ENCODE measurements at places on chromosomes 7 and 10.

- DNase-seq = no peak
These were observed 11.6 kb downstream of the CDNF start for GRCh38 chr10:14826076-14826829.

GRCh38 chr7:91411060-91411459 lies 146.8 kb downstream of the FZD1 start:
- no peak for DNase-seq

- no peak for DNase-seq
These were observed 25.1 kb downstream of the CUL1 start for GRCh38 chr7:148723846-148724245.

- DNase-seq = peak; percentile 93
These were observed at the start of gene MNX1 for GRCh38 chr7:157010588-157011332. Gene MNX1 (minus strand): TSS chr7:157010663. CDS start chr7:157010350, 313 bp downstream.

- DNase-seq = no peak
These were observed 7.3 kb downstream of the AGFG2 start for GRCh38 chr7:100546129-100546925.

DNA sequence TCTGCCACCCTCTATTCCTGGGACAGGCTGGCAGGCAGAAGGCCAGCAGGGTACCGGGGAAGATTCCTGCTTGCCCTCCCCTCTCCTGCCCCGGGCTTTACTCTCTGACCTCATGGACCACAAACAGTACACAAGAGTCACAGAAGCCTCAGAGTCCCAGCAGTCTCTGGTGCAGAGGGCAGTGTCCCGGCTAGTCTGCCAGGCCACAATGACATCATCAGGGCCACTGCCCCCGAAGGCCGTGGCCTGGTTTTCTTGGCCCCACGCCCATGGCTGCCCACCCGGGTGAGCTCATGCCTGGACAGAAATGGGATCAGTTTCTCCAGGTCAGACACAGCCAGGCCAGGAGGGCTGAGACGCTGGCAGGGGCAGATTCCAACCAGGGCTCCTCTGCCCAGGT lies 91.9 kb downstream of the MYL10 start:
- no peak for DNase-seq

DNA sequence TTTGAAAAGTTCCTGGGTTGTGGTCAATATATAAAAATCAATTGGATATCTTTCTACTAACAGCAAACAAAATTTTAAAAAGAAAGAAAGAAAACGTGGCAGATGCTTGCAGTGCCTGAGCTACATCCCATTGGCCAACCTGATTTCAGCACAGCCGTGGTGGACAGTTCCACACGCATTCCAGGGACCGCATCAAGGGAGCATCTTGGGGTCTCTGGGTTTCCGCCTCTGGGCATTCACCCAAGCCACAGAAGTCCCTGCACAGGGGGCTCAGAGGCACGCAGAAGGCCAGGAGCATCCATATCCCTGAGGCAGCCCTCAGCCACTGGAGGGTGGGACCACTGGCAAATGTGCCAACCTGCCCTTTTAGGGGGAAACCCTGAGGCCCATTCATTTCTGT lies 254.5 kb upstream of the RNF32 start:
- DNase-seq = no peak

- no peak for DNase-seq
These were observed 243.1 kb upstream of the AOAH start for GRCh38 chr7:36967387-36967786.

DNA sequence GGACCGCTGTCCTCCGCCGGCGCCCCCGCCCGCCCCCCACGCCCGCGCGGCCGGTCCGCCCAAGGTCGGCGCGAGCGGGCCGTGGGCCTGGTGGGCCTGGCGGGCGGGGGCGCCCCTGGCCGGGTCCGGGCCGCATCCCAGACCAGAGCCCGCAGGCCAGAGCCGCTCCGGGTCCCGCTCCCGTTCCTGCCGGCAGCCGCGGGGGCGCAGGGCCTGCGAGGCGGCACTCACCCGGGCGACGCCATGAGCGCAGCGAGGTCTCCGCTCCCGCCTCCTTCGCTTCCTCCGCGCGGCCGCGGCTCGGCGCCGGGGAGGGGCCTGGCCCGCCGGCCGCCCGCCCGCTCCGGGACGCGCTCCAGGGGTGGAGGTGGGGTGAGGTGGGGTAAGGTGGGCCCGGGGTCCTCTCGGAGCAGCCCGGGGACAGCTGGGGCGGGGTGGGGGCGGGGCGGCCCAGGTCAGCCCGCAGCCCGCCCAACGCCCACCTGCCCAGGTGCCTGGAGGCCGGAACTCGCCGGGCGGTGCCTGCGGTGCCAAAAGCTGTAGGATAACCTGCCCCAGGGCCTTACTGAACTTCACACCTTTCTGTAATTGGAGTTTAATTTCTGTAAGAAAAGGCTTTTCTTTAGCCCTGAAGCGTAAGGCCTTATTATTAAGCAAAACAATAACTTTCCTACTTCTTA lies at the start of gene URGCP:
TSS of gene URGCP (minus strand) at position 266 of the 680 bp plus-strand sequence. CDS start at position 245, 21 bp downstream.
- no peak for DNase-seq

GRCh38 chr7:139482662-139483466 lies 609 bp downstream of the KLRG2 start:
- no peak for DNase-seq

DNA sequence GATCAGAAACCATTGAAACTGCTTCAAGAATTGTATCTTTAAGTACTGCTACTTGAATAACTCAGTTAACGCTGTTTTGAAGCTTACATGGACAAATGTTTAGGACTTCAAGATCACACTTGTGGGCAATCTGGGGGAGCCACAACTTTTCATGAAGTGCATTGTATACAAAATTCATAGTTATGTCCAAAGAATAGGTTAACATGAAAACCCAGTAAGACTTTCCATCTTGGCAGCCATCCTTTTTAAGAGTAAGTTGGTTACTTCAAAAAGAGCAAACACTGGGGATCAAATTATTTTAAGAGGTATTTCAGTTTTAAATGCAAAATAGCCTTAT lies 14.7 kb downstream of the HNRNPA2B1 start:
- no peak for DNase-seq

- no peak for DNase-seq
These were observed 24.8 kb downstream of the ARHGAP19 start for GRCh38 chr10:97267671-97268070.

GRCh38 chr10:88991161-88991898 lies 732 bp downstream of the FAS start:
- no peak for DNase-seq

DNA sequence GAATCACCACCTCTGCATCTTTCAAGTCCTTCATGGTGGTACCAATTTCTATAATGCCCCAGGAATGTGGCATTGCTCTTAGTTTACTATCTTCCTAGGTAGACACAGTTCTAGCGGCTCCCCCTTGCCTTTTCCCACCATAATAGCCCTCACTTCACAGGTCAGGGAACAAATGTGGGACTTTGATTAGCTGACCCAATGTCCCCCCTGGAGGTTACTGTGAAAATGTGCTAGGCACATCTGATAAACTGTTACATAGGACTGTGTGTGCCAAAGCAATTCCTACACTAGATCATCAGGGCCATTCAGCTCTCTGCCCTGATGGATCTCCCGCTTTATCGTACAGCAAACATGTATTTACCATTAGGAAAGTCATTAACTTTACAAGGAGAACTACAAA lies 94.0 kb downstream of the TWIST1 start:
- no peak for DNase-seq

GRCh38 chr7:101782896-101783295 lies 34.5 kb upstream of the CUX1 start:
- no peak for DNase-seq

- no peak for DNase-seq
These were observed 31.8 kb upstream of the SFTPD start for GRCh38 chr10:79980711-79981110.

DNA sequence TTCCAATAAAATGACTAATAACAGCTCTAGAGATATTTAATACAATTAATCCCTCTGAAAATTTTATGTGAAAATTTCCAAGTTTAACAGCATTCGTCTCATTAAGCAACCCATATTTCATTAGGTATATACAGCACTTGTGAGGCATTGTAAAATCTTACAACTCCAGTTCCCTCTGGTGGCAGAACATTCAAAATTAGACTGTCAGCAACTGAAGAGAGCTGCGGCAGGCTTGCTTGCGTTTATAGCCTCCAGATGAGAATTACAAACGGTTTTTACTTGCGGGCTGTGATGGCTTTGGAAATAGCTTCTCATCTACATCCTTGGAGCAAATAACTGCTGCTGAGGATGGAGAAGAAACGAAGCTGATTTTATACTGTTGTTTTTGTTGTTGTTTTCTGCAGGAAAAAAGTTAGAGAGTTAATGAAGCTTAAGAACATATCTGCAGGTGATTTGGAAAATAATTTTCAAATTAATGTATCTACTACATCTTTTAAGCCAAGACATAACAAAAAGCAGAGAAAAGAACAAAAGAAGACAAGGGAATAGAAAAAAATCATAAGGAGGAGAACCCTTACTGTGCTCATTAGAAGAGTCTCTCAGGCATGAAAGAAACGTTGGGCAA lies 171.3 kb downstream of the MAGI2 start:
- DNase-seq = peak; percentile 8

- no peak for DNase-seq
These were observed 33.1 kb downstream of the ADD3 start for GRCh38 chr10:110040767-110041478.

DNA sequence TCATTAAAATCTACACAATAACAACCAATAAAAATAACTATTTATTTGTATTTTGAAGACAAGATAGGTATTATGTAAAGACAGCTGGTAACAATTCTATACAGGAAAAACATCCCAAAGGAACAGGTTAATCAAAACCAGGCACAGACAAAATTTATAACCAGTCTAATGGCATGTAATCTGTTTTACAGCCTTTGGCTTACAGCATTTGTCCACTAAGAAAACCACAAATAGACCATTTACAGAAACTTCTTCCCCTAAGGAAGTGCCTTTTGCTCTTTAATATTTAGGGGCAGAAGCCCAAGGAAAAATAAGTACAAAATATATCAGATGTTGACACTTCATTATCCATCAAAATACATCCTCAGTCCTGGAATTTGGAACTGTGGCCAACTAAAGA lies 65.0 kb downstream of the SVIL start:
- no peak for DNase-seq

- DNase-seq = no peak
These were observed 1.1 kb downstream of the SFMBT2 start for GRCh38 chr10:7409732-7410168.

- DNase-seq = no peak
These were observed 85.2 kb downstream of the ADAM12 start for GRCh38 chr10:126302826-126303665.

- no peak for DNase-seq
These were observed 9.9 kb downstream of the ST7 start for GRCh38 chr7:116963234-116963633.

- DNase-seq = no peak
These were observed 106.6 kb upstream of the CTBP2 start for GRCh38 chr10:125266966-125267365.

DNA sequence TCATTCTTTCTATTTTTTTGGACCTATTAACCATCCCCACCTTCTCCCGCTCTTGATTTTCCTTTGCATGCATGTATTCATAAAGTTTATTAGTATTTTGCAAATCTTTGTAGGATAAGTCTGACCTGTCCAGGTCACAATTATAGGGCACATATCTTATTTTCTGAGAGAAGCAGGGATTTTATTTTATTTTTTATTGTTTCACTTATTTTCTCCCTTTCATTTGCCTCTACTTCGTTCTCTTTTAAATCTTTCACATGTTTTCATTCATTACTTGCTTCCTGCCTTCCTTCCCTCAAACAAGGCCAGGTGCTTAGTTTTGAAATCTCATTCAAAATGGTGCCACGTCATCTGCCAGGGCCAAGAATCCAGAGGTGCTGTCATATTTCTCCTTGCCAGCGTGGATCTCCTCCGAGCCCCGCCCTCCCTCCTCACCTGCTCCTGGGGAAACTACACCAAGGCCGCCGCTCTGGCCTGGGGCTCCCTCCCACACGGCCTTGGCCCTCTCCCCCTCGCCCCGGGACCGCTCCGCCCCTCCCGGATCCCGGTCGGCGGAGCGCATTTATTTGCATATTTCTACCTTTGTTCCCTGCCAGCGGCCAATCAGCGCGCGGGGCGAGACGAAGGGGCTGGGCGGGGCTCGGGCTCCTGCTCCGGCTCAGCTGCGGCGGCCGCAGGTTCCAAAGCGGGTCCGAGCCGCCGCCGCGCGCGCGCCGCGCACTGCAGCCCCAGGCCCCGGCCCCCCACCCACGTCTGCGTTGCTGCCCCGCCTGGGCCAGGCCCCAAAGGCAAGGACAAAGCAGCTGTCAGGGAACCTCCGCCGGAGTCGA lies at the start of gene TSPAN13:
TSS of gene TSPAN13 (plus strand) at position 654 of the 830 bp plus-strand sequence. CDS start 213 bp downstream, outside the sequence.
- DNase-seq = peak; percentile 83

DNA sequence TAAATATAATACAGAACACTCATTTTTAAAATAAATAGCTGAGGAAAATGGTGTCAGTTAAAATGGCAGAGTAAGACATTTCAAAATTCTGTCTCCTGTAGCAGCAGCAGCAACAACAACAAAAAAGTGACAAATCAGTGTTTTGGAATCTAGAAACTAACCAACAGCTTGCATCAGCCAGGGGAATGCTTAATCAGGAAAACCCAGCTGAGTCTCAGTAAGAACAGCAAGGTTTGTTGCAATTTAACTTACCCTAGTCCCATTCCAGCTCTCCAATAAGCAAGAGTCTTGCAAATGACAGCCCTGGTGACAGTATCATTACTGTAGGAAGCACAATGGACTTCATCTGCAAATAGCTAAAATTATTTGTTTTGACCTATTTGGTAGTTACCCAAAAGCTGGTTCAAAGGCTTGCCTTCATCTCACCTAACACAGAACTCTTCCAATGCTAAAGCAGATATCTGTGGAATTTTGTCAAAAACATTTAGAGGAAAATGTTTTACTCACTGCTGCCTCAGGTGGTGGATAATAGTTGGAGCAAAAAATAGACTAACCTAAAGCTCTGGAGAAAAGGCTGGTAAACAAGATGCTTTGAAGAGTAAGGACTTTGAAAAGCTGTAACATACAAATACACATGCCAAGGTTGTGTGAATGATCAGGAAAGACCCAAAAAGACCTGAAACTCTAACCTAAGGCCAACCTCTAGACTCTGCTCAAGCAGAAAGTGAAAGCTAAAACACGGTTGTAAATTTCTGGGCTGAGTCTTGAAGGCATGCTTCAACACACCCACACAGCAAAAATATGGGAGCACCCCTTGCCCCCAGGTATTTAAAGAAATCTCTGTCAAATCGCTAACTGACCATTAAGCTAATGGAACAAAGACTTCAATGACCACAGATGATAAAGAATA lies 9.9 kb upstream of the ARHGAP22 start:
- DNase-seq = no peak

DNA sequence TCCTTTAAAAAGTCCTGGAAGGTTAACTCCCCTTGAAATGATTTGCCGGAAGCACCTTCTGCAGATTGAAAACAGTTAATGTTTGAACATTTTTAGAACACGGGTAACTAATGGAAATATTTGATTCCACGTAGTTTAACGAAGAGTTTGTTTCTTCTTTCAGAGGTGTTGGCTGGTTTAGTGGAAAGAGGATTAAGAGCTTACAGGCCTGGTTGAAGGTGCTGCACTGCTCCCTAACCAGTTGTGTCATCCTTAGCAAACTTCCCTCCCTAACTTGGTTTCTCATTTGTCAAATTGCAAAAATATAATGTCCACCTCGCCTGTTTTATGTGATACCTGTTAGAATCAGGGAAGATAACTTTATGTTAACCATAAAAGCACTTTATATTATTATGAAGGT lies 243.0 kb upstream of the FZD8 start:
- DNase-seq = no peak
